Activated CD4-positive, alpha-beta T cell treated with anti-CD3 and anti-CD28 coated beads for 36 hours (primary cell): ENCODE measurements at places on chromosomes 1 and 21. TPM values are rescaled to one million over a fixed set of nuclear protein-coding genes. Genes with fewer than 3 reads are reported as not detected.

Gene DMRTA2
- total RNA-seq, result not detected

Gene C1orf94
- total RNA-seq, result not detected

Gene ASCL5
- total RNA-seq, result 0.09 TPM

Gene ENO1
- total RNA-seq, result 2,573 TPM

- no peak for DNase-seq
Observed at GRCh38 chr1:46569884-46570725, 18.7 kb upstream of the KNCN start.

- DNase-seq, result peak; percentile 20
Observed at GRCh38 chr1:54996869-54997710, 1.6 kb upstream of the BSND start.

DNA sequence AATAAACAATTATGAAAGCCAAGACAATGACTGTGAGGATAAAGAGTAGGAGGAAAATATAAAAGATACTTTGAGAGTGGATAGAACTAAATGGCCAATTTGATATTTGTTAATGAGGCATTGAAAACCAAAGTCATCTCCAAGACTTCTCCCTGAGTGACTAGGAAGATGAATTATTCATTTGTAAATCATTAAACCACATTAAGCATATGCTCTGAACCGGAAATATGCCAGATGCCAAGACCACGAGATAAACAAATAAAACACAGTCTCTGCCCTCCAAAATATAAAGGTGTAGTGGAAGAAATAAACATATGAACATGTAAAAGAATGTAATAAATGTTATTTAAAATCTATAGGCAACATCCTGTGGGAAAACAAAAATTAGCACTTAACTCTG, 78.8 kb downstream of the MRPL39 start:
- no peak for DNase-seq
